ENCODE measurements at places on chromosomes 7 and 10.

- no peak for DNase-seq
Observed at GRCh38 chr10:3588816-3589215, 196.2 kb downstream of the KLF6 start.

DNA sequence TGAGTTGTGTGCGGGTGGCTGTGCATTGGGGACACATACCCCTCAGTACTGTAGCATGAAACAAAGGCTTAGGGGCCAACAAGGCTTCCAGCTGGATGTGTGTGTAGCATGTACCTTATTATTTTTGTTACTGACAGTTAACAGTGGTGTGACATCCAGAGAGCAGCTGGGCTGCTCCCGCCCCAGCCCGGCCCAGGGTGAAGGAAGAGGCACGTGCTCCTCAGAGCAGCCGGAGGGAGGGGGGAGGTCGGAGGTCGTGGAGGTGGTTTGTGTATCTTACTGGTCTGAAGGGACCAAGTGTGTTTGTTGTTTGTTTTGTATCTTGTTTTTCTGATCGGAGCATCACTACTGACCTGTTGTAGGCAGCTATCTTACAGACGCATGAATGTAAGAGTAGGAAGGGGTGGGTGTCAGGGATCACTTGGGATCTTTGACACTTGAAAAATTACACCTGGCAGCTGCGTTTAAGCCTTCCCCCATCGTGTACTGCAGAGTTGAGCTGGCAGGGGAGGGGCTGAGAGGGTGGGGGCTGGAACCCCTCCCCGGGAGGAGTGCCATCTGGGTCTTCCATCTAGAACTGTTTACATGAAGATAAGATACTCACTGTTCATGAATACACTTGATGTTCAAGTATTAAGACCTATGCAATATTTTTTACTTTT, 1.8 kb downstream of the DDIT4 start:
- DNase-seq: no peak

- DNase-seq: no peak
Observed at GRCh38 chr7:36726806-36727503, 2.7 kb upstream of the AOAH start.

DNA sequence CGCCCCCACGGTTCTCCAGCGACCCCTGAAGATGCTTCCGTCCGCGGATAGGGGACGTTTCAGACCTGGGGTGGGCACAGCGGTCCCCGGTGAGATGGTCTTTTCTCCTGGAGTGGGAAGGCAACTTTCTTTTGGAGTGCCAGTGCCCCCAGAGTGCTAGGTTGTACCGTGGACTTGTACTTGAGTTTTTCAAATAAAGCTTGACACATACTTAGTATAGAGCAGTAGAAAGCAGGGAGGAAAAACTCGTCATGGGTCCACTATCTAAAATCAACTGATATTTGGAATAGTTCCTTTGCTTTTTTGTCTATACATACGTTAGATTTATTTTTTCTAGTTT, 28.4 kb downstream of the RBM20 start:
- DNase-seq: no peak

- no peak for DNase-seq
Observed at GRCh38 chr7:4279216-4279615, 402.9 kb upstream of the FOXK1 start.

DNA sequence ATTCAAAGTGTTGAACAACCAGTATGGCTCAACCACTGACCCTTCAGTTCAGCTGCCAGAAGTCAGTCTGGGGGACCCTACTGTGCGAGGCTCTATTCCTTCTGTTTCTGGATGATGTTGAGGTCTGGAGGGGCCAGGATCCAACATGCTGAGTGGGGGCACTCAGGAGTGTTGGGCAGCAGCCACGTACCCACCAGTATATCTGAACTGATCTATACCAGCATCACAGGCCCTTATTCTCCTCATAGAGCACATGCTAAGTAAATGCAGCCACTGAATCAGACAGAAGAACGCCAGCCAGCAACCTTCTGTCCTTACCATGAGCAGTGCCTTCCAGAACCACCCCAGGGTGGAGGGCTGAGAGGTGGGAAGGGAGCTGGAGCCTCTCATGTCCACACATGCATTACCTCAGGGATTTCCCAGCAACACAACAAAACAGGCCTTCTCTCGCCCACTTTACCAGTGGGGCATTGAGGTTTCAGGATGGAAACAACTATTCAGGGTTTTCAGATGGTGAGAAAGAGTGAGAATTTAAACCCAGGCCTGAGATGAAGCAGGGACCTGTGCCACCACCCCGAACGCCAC, 6.8 kb upstream of the MSMB start:
- no peak for DNase-seq

GRCh38 chr7:13904007-13904406, 85.5 kb downstream of the ETV1 start:
- no peak for DNase-seq

DNA sequence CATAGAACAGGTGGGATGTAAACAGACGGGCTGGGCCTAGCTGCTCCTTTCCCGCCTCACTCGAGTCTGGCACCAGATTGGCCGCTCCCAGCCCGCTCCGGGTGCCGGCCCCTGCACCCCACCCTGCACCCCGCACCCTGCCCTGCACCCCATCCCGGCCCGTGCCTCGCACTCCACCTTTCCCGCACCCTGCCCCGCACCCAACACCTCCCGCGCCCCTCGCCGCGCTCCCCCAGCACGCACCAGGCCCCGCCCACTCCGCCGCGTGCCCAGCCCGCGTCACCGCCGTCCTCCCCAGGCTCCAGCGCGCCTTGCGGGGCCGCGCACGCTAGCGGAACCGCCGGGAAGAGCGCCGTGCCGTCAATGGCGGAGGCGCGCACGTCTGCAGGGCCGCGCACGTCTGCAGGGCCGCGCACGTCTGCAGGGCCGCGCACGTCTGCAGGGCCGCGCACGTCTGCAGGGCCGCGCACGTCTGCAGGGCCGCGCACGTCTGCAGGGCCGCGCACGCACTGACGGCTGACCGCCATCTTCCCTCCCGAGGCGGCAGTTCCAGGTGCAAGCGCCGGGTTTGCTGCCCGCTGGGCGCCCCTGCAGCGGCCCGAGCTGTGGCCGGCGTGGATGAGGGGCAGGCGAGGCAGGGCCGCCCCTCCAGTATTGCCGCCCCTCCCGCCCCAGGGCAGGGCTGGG, at the start of gene UBE3C:
Gene UBE3C (plus strand): TSS at position 503 of the 687 bp plus-strand sequence. CDS start 347 bp downstream, outside the sequence.
- DNase-seq: peak; percentile 77

- no peak for DNase-seq
Observed at GRCh38 chr7:22582863-22583622, 83.1 kb upstream of the STEAP1B start.

DNA sequence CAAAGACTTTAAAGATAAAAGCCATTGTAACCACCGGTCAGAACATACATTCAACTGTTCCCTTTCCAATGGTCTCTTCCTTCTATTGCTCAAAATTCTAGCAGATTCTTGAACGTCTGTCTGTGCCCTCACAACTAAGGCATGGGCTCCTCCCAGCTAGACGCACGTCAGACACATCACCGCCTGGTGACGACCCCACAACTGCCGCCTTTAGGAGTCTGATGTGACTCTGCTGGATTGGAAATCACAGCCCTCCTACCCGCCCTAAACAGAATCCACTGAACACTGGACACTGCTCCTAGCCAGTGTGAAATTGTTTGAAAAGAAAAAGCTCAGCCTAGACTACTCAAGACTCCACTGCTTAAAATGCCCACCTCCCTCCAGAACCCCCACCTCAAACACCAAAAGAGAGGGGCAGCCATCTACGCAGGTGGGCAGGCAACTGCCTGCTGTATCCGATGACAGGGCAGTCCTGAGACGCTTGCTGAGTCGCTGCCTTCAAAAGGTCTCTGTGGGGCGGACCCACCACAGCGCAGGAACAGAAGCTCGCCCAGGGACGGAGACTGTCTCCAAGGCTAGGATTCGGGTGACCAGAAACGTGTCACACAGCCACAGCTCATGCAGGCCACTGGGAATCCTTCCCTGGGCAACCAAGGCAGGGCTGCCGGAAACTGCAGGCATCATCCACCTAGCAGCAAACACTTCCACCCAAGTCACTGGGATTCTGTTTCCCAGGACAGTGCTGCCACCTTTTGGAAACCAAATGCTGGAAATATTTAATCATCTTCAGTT, 34.7 kb downstream of the GSDME start:
- DNase-seq: no peak

- DNase-seq: no peak
Observed at GRCh38 chr10:108469940-108470339, 1305.4 kb upstream of the SORCS1 start.

- DNase-seq: no peak
Observed at GRCh38 chr7:12747687-12748306, 60.4 kb downstream of the ARL4A start.

GRCh38 chr7:47521011-47521795, 60.7 kb downstream of the TNS3 start:
- no peak for DNase-seq

GRCh38 chr10:66176772-66177171, 749.1 kb upstream of the LRRTM3 start:
- DNase-seq: no peak

DNA sequence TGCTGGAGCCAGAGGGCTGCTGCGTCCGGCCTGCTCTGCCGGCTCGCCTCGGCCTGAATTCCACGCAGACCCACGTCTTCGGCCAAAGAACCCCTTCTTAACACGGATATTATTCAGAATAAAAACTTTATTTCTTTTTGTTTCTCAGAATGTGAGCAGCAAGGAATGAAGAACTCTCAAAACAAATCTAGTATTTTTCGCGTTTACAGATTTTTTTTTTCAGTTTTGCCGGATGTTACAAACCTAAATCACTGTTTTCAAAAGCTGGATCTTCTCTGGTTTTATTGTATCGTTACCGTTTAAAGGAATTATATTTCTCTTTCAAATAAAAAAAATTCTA, 4.4 kb upstream of the HOXA2 start:
- no peak for DNase-seq

DNA sequence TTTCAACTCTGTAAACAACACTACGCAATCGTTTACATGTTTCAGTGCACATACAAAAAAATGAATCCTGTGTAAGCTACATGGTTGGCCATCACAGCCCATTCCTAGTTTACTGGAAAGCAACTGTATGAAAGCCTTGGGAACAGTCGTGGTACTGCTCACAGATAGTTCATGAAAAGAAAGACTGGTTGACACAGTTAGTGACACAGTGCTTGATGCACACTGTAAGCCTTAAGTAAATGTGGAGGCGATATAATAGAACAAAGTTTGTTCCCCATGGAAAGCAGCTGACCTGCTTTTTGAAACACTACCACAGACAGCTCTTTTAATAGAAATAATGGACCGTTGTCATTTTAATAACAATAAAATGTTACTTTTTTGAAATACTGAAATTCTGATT, 5.1 kb downstream of the CACNA2D1 start:
- no peak for DNase-seq

GRCh38 chr10:67438605-67439304, 257.2 kb downstream of the CTNNA3 start:
- no peak for DNase-seq

DNA sequence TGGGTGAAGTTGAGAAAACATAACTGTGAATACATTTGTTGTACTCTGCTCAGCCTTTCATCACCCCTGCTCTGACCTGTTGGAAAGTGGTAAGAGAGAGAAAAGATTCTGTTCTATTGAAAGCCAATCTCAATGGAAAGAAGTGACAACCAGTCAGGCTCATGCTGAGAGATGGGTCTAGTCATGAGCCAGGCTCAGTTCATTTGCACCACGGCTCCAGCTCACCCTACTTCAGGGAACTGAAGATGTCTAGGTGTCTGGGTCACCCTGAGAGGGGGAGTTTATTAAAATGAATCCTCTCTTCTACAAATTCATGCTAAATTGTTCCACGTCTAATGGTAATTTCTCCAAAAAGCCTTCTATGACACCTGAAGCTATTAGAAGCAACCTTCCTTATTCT, 12.1 kb upstream of the FAS start:
- no peak for DNase-seq

- no peak for DNase-seq
Observed at GRCh38 chr10:29120216-29120615, 168.7 kb upstream of the LYZL1 start.

- no peak for DNase-seq
Observed at GRCh38 chr7:17564678-17565212, 266.3 kb downstream of the AHR start.

DNA sequence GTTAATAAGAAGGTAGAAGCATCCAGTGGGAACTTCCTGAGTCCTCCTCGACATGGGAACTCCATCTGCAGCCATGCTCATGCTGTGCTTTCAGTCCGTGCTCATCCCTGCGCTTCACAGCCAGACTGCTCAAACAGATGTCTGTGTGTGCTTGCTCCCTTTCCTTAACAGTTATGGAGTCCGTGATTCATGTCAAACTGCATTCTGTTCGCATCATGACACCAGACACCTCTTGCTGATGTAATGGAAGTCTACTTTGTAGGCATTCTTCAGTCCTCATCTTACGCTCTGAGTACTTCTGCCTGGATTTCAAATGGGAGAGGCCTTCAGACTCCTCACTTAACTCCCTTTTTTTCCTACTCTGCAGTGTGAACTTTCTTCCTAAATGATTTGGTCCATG, 304.9 kb downstream of the SUGCT start:
- no peak for DNase-seq

- DNase-seq: no peak
Observed at GRCh38 chr10:94138391-94138790, 144.7 kb downstream of the PLCE1 start.

- no peak for DNase-seq
Observed at GRCh38 chr7:259191-259505, 30.8 kb upstream of the FOXL3 start.

- no peak for DNase-seq
Observed at GRCh38 chr10:127315888-127316287, 119.5 kb upstream of the INSYN2A start.

DNA sequence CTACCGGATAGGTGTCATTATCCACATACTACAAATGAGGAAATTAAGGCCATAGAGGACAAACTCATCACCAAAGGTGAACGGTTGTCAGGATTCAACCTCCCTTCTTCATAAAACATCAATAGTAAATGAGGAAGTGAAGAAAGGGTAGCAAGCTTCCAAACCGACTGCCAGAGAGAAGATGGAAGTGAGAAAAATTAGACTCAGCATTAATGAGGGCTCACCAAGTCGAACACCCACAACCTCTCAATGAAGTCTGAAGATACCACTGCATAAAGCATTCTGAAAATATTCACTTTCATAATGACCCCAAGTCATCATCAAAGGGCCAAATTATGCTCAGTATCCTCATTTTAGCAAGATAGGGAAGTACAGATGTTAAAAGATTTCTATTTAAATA, 29.6 kb downstream of the ABCB4 start:
- no peak for DNase-seq

- no peak for DNase-seq
Observed at GRCh38 chr10:114310346-114310745, 71.3 kb downstream of the VWA2 start.
